ENCODE measurements at places on chromosomes 3 and 15. TPM values are rescaled to one million over a fixed set of nuclear protein-coding genes. Genes with fewer than 3 reads are reported as not detected.

The APPL1 gene
- total RNA-seq, result 107 TPM

The C3orf20 gene
- 0.26 TPM for total RNA-seq

The SI gene
- total RNA-seq, result not detected

The ATP10A gene
- total RNA-seq, result 7.8 TPM

The LMAN1L gene
- total RNA-seq, result 0.85 TPM

The SMAD3 gene
- 31.2 TPM for total RNA-seq

The MRPS11 gene
- total RNA-seq, result 19.8 TPM

The PRKCI gene
- total RNA-seq, result 88.2 TPM

The MORC1 gene
- 0.90 TPM for total RNA-seq

The ZNF620 gene
- total RNA-seq, result 5.3 TPM

The MED12L gene
- total RNA-seq, result 3.1 TPM

The LRRC2 gene
- 4.3 TPM for total RNA-seq

The GABRR3 gene
- total RNA-seq, result 0.11 TPM
